ENCODE measurements at places on chromosomes 3 and 15.

DNA sequence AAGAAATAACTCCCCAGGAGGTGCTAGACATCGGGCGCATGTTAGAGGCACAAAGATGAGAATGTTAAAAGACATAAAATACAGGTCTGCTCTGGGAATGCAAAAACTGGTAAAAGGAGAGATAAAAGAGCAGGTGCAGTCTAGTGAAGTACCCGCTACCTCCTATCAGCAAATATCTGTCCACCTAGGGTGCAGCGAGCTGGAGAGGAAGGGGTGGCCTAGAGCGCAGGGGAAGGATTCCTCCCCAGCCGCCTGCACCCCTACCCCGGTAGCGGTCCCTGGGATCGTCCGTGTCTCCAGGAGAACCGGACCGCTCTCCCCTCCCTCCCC lies 237 bp upstream of the ZNF662 start:
- DNase-seq: no peak

- DNase-seq: no peak
Measured at GRCh38 chr15:82979726-82980125, 6.3 kb upstream of the RAMAC start.

DNA sequence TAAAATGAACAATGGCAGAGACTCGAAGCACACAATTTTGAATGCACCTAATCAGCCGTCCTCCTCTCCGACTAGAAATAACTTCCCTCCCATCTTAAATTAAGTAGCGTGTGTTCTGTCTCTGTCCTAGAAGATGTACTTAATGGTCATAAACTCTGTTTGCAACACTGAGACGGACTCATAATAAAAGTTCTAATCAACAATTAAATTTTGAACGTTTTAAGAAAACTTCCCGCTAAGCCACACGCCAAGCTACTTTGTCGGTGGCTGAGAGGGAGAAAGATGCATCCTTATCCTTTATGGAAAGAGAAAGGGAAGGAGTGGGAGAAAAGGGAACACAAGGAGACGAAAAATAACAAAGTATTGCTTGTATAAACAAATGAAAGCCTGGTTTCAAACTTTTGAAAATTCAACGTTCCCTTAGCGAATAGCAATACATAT lies 989 bp downstream of the GNB4 start:
- DNase-seq: no peak

- no peak for DNase-seq
Measured at GRCh38 chr3:28267984-28268849, 26.8 kb downstream of the CMC1 start.

DNA sequence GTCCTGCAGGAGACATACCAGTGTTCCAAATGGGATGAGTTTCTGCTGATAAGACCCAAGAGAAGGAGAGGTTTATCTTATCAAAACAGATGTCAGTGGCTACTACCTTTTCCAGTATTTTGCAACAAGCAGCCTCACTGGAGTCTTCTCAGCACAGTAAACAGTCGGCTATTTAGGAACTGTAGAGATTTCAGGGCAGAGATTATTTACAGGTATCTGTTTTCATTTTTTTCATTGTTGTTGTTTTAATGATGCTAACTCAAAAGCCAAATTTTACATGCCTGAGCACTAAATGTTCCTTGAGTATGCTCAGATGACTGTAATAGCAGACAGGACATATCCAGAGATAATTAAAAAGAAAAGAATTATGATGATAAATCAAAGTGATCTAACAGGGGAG lies 252.1 kb downstream of the EPHA6 start:
- DNase-seq: no peak

- DNase-seq: no peak
Measured at GRCh38 chr3:195559723-195560409, 16.7 kb upstream of the PPP1R2 start.

- no peak for DNase-seq
Measured at GRCh38 chr3:144200466-144200865, 228.8 kb downstream of the DIPK2A start.

- DNase-seq: no peak
Measured at GRCh38 chr3:133890037-133890436, 5.6 kb downstream of the RAB6B start.

- no peak for DNase-seq
Measured at GRCh38 chr3:270688-271087, 74.1 kb downstream of the CHL1 start.

DNA sequence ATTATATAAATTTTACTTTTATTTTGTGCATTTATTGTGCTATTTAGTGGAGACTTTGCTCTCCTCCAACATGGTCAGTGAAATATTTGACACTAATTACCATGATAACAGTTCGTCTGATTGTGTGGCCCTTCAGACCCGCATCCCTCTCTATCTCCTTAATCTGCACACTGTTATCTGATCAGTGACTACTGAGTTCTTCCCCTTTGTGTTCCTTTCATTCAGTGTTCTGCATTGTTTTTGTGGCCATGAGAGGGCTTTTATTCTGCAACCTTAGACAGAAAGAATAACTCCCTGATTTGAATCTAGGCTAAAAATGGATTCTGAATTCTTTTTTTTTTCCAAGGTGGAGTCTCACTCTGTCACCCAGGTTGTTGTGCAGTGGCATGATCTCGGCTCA lies 11.9 kb upstream of the FMN1 start:
- DNase-seq: no peak

- no peak for DNase-seq
Measured at GRCh38 chr3:58059349-58060321, 51.4 kb downstream of the FLNB start.

DNA sequence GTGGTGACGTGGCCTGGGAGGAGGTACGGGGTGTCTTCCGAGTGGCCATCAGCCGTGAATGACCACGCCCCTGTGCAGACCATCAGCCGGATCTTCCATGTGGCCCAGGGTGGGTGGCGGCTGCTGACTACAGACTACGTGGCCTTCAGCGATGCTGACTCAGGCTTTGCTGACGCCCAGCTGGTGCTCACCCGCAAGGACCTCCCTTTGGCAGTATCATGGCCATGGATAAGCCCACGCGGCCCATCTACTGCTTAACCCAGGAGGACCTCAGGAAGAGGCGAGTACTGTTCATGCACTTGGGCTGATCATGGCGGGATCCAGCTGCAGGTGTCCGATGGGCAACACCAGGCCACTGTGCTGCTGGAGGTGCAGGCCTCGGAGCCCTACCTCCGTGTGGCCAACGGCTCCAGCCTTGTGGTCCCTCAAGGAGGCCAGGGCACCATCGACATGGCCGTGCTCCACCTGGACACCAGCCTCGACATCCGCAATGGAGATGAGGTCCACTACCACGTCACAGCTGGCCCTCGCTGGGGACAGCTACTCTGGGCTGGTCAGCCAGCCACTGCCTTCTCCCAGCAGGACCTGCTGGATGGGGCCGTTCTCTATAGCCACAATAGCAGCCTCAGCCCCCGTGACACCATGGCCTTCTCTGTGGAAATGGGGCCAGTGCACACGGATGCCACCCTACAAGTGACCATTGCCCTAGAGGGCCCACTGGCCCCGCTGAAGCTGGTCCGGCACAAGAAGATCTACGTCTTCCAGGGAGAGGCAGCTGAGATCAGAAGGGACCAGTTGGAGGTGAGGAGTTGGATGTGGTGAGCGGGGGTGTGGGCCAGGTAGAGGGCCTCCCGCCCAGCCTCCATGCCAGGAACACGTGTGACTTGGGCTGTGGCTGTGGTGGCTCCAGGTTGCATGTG lies 178.4 kb downstream of the TBC1D2B start:
- no peak for DNase-seq

DNA sequence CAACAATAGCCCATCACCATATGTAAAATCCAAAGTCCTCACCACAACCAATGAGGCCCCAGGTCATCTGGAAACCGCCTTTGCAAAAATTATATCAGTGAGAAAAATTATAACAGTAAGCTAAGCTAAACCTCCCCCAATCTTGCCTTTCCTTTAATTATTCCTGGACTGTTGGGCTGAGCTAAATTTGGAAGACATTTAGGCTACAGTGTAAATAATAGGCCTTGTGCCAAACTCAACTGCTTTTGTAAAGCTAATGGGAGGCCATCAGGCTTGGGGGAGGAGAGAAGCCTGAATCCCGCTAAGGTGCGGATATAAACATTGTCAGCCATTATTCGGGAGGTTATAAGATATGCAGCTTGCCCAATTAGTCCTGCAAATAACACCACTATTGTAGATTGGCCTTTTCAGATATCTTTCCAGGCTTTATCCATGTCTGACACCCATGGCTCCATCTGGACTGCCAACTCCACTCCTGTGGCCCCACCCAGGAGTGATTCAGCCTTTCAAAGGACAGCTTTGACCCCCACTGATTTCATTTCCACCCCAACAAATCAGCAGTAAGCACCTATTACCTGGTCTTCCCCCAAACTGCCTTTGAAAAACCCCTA lies 53.0 kb upstream of the CA12 start:
- DNase-seq: no peak

GRCh38 chr3:9019259-9019961 lies 56.1 kb upstream of the RAD18 start:
- DNase-seq: no peak

GRCh38 chr3:105014631-105015030 lies 352.1 kb upstream of the ALCAM start:
- DNase-seq: no peak

GRCh38 chr3:123525433-123525832 lies 59.4 kb downstream of the HACD2 start:
- no peak for DNase-seq

- no peak for DNase-seq
Measured at GRCh38 chr3:126291537-126291936, 65.7 kb downstream of the KLF15 start.

GRCh38 chr3:154095832-154096421 lies 25.3 kb upstream of the ARHGEF26 start:
- no peak for DNase-seq

DNA sequence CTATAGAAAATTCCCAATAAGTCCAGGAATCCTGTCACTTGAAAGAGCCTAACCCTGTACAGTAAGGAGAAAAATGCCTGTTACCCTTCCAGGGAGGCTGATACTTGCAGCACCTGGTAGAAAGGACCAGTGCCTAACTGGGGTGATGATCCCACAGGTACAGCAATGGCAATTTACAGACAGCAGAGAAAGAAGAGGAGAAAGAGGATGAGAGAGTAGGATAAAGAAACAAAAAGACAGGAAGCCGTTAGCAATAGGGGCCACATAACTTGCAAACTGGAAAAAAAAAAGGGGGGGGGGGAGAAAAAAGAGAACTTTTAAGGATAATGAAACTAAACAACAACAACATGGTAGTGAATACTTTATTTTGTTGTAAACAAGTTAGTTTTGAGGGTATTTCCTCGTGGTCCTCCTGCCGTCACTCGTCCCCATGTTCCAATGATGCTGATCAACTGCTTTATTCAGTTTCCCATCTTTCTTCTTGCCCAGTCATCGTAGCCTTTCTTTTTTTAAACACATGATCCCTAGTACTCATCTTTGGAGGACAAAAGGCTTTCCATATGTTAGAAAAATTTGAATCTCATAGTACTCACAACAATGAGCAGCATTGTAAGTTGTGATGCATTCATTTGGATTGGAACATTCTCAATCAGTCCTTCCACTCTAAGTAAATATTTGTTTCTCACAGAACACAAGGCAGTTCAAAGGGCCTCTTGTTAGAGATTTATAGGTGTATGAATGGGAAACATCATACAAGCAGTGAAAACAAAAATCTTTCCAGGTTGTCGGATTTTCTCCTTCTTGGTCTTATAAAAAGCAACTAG lies 8.6 kb downstream of the TM4SF1 start:
- DNase-seq: no peak

DNA sequence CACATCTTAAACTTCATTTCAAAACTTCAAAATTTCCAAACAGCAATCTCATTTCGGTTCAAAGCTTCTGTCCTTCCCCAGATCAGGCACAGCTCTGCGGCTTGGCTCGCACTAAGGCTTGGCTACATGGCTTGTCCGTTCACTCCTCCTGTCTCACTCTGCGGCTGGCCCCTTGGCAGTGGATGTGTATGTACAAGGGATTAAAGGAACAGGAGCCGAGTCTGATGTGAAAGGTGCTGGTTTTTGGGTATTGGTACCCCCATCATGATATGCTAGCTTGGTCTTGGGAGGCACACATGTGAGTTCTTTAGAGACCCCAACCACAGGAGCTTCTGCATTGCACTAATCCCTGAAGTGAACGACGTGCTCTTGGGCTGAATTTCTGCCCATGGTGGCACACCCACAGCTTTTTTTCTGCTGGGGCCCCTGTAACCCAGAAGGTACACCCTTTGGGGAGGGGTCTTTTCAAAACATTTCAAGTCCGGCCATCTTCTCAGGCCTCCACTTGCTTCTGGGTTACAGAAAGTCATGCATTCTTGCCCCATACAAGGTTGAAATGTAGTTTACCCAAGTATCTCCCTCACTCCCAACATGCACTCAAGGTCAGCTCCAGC lies 12.6 kb downstream of the TM6SF1 start:
- no peak for DNase-seq
